ENCODE measurements at places on chromosomes 3 and 15.

DNA sequence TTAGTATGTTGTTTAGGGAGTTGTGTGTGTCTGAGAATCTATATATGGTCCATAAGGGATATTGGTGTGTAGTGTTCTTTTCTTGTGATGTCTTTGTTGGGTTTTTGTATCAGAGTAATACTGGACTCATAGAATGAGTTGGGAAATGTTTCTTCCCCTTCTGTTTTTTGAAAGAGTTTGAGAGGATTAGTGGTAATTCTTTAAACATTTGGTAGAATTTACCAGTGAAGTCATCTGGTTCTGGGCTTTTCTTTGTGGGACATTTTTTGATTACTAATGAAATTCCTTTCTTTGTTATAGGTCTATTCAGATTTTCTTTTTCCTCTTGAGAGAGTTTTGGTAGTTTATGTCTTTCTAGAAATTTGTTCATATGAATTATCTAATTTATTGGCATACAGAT lies 16.9 kb downstream of the ACKR2 start:
- DNase-seq = no peak

GRCh38 chr15:84987949-84988624 lies 6.4 kb downstream of the PDE8A start:
- DNase-seq = no peak

DNA sequence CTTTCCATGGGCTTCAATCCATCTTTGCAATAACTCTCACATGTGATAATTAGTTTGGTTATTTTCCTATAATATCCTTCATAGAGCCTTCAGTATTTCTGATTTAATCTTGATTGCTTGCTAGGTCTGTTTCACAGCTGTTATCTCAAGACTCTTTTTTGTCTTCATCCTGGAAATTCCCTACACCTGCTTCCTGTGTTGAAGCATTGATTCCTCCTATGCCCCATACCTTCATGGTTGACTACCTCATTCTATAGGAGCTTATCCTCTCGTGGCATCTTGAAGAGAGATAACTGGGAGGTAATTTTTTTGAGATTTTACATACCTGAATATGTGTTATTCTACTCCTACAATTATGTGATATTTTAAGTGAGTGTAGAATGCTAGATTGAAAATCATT lies 26.7 kb downstream of the PIK3CA start:
- no peak for DNase-seq

DNA sequence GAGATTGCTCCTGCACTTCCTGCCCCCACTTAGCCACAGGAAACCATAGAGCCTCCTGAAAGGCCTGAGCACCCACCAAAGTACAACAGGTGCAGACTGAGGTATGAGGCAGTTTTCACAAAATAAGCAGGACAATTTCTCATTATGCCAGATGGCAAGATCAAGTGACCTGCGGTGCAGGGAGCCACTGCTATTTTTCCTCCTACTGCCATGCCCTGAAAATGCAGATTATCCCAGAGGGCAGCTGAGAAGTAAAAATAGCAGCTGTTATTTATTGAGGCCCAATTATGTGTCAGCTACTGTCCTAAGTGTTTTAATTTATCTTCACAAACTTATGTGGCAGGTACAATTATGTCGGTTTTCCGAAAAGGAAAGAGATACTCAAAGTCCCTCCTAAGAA lies 209.5 kb upstream of the ST8SIA2 start:
- no peak for DNase-seq

- no peak for DNase-seq
Measured at GRCh38 chr15:65630760-65631159, 9.0 kb downstream of the SLC24A1 start.

GRCh38 chr3:18066899-18067582 lies 324.6 kb upstream of the TBC1D5 start:
- no peak for DNase-seq

- no peak for DNase-seq
Measured at GRCh38 chr3:114217266-114217665, 20.1 kb downstream of the ZNF80 start.

DNA sequence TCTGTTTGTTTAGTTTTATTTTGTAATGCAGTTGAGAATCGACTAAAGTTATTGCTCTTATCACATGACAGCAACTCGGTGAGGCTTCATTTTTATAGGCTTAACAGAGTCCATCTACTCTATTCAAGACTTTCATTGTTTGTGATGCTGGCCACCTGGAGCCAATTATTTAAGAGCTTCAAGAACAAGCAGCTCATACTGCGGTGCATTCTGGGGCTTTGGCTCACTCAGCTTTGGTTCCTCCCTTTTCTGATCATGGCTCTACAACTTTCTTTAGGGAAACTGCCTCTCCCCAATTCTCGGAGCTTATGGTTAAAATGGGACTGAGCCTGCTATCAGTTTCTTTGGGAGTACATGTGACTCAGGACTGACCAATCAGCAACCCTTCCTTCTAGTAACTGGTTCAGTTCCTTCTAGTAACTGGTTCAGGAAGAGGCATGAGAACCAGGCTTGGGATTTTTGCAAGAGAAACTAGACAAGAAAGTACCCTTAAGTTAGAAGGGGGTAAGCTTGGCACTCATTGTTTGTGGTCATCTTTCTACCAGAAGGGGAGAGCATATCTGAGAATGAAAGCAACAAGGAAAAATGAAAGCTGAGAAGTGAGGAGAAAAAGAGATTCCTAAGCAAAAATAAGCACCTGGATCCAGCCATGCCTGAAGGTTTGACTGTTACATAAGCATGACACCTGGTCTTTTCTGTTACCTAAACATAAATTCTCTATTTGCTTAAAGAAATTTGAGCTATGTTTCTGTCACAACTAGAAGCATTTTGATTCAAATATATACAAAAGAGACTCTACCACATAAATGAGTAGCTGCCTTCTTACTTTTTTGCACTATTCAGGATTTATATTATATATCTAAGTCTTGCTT lies 24.1 kb upstream of the ARHGEF3 start:
- no peak for DNase-seq

DNA sequence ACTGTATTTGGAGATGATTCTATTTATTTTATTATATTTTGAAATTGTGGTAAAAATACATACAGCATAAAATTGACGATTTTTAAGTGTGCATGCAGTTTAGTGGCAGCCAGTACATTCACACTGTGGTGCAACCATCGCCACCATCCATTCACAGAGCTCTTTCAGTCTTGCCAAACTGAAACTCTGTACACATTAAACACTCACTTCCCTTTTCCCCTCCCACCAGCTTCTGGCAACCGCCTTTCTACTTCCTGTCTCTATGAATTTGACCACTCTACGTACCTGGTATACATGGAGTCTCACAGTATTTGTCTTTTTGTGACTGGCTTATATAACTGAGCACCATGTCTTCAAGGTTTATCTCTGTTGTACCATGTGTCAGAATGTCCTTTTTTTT lies 303.3 kb upstream of the ATP10A start:
- DNase-seq = no peak

GRCh38 chr3:14757153-14757700 lies 61.5 kb upstream of the FGD5 start:
- DNase-seq = no peak

GRCh38 chr3:192545333-192545732 lies 182.0 kb downstream of the FGF12 start:
- DNase-seq = no peak

GRCh38 chr3:128372281-128372680 lies 94.4 kb downstream of the DNAJB8 start:
- no peak for DNase-seq

DNA sequence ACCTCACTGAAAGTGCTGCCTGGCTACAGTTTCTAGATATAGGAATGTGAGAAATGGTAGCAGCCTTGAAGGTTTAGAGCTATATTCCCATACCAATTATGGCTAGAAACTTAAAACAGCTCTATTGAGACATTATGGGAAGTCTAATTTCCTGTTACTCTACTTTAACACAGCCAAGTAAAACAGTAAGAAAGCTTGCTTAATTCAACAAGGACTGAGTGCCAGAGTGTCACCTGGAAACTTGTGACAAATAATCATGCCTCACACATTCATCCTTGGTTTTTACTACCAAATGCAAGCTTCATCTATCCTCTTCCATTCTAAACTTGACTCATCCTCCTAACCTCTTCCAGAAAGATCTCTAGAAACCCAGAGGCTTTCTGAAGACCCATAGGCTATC lies 41.7 kb downstream of the UBE3A start:
- no peak for DNase-seq

- no peak for DNase-seq
Measured at GRCh38 chr3:188590557-188590956, 436.6 kb downstream of the LPP start.

- no peak for DNase-seq
Measured at GRCh38 chr15:40990789-40991188, 37.5 kb downstream of the CHAC1 start.

DNA sequence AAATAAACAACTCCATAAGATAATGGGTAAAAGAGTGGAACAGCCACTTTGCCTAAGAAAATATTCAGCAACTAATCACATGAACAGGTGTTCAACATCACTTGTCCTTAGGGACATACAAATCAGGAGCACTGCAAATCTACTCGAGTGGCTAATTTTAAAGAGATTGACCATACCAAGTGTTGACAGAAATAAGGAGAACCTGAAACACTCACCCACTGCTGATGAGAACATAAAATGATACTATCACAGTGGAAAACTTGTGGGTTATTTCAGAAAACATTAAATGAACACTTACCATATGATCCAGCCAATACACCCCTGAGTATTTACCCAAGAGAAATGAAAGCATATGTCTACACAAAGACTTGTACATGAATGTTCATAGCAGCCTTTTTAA lies 70.5 kb downstream of the GABRB3 start:
- DNase-seq = no peak

GRCh38 chr3:16227566-16227965 lies 37.2 kb downstream of the DPH3 start:
- no peak for DNase-seq

- peak; percentile 62 for DNase-seq
Measured at GRCh38 chr15:89776274-89777072, at the start of gene MESP2. MESP2 (plus strand) TSS chr15:89776332; CDS start chr15:89776358, 26 bp downstream.

DNA sequence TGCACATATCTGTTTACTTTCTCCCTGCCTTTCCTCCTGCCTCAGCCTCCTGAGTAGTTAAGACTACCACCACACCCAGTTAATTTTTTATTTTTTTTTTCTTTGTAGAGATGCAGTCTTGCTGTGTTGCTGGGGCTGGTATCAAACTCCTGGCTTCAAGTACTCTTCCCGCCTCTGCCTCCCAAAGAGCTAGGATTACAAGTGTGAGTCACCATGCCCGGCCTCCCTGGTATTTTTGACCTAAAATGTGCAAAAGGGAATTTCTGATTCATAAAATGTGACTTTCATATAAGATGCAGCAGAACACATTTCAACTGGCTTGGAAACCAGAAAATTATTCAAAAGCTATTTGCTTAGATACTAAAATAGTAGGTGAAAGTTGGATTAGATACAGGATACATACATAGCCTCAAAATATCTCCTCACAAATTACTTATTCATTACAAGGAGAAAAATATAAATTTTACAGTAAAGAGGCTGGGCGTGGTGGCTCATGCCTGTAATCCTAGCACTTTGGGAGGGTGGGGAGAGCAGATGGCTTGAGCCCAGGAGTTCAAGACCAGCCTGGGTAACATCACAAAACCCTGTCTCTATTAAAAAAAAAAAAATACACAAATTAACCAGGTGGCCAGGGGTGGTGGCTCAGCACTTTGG lies 32.0 kb downstream of the MAP4 start:
- no peak for DNase-seq

- no peak for DNase-seq
Measured at GRCh38 chr3:123993818-123994217, 1.9 kb upstream of the ROPN1 start.

- DNase-seq = no peak
Measured at GRCh38 chr3:58564456-58565160, 12.6 kb downstream of the FAM107A start.

GRCh38 chr15:64681424-64682024 lies 93.9 kb downstream of the RBPMS2 start:
- no peak for DNase-seq

DNA sequence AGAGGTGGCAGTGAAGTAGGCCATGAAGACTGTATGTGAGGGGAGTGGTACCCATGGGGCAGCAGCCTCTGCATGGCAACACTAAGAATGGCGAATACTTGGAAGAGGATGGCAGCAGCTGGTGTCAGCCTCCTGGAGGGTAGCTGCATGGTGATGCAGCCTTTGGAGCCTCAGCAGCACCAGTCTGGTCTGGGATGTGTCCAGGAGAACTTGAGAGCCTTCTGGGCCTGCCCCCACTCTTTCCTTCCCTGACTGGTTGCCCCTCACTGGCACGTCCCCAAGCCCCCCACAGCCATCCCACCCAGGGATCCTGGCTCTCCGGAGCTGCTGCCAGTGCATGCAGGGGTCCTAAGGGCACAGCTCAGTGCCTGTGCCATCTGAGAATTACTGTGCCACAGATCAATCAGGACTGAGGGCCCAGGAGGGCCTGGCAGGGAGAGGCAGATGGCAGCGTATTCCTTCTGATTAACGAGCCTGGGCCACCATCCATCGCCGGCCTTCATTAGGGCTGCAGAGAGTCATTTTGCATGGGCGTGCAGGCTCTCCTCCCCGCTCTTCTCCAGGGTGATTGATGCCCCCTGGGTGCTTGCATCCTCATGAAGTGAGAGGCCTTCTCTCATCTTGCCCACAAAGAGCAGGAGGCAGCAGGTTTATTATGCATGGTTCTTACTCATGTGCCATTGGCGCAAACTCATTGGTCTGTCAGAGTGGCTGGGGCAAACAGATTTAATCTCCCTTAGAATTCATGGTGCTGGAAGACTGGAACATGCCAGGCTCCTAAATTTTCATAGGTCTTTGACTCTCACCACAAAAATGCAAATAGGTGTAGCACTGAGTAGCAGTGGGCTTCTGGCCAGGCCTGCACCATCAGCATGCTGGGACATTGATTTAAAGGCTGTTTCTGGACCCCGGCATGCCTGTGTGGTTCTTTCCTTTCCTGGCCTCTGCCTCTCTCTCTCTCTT lies 116.8 kb downstream of the EPHB1 start:
- DNase-seq = no peak

DNA sequence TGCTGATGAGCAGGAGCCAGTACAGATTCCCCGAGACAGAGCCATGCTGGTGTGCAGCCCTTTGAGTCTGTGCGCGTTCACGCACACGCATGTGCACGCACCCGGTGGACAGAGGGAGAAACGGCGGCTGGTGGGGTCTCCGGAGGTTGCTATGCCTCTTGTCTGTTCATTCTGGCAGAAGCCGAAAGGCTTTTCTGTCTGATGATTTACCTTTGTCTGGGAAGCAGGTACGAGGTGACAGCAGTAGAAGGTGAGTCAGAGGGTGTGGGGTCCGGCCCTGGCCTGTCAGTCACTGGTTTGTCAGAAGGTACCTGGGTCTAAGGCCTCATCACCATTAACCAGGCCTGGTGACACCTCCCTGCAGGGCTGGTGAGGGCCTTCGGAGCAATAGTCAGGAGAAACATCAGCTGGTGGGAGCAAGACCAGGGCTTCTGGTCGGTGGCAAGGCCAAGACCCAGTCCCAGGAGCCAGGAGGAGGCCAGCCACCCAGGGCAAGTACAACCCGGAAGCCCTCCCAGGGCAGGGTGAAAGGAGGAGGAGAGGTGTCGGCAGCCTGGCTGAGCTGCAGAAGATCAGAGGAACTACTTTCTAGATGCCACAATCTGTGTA lies 7.5 kb downstream of the PCSK6 start:
- no peak for DNase-seq

DNA sequence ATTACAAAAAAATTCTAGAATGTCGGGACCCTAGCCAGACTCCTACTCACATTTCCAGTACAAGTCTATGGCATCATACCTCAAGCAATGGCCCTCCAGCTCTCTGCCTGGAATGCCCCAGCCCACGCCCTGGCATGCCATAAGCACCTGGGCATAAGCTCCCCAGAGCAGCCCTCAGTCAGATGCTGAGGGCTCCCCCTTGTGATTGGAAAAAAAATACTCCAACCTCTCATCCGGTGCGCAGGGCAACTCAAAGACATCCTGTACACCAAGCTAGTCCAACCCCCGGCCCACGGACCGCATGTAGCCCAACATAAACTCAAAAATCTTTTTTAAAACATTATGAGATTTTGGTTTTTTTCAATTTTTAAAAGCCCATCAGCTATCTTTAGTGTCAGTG lies 115.4 kb downstream of the NEK10 start:
- DNase-seq = no peak
